ENCODE measurements at places on chromosomes 12 and 14.

- DNase-seq = no peak
Observed at GRCh38 chr12:49667325-49668090, 39.7 kb downstream of the FMNL3 start.

GRCh38 chr12:121513464-121514183, 67.2 kb downstream of the KDM2B start:
- DNase-seq = no peak

DNA sequence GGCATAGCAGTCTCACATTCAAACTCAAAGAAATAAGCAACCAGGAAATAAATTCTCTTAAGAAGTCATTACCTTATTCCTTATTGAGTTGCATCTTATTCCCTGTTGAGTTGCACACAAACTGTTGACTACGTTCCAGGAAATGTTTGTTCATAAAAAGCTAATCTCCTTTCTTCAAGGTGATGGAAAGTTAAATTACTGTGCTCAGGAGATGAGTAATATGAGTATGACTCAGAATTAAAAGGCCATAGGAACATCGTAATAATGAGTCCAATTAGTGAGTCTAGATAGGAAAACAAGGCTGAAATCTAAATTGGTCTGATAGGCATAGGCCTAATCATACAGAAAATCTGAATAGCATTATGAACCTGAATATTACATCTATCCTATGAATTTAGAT, 203.1 kb downstream of the SLC2A13 start:
- no peak for DNase-seq

GRCh38 chr14:24172261-24172860, 481 bp downstream of the REC8 start:
- no peak for DNase-seq

DNA sequence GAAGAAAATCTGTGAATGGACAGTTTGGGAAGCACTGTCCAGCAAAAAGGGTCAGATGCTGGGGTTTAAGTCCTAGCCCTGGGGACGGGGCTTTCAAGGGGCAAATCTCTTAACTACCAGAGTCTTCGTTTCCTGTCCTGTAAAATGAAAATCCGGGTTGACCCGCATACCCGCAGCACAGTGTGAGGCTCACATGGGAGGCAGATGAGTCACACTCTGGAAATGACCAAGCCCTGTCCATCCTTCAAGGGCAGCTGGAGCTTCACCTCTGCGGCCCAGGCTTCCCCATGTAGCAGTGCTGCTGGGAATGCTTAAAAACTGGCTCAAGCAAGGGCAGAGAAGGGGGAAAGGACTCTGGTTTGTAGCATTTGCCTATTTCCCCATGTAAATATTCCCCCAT, 19.0 kb downstream of the FAM181A start:
- no peak for DNase-seq

DNA sequence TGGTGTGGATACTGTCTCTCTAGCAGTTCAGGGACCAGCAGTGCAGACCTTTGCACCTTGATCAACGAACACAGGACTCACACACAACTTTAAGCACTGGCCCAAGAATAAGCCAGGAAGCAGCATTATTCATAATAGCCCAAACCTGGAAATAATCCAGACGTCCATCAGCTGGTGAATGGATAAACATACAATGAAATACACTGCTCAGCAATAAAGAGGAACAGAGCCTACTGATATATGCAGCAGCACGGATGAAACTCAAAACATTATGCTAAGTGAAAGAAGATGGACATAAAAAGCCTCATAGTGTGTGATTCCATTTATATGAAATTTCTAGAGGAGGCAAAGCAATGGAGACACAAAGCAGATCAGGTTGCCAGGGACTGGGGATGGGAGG, 303.9 kb upstream of the FKBP4 start:
- no peak for DNase-seq

- DNase-seq = no peak
Observed at GRCh38 chr12:58074259-58074658, 132.9 kb downstream of the ATP23 start.

- no peak for DNase-seq
Observed at GRCh38 chr12:25307818-25308217, 57.1 kb upstream of the KRAS start.

DNA sequence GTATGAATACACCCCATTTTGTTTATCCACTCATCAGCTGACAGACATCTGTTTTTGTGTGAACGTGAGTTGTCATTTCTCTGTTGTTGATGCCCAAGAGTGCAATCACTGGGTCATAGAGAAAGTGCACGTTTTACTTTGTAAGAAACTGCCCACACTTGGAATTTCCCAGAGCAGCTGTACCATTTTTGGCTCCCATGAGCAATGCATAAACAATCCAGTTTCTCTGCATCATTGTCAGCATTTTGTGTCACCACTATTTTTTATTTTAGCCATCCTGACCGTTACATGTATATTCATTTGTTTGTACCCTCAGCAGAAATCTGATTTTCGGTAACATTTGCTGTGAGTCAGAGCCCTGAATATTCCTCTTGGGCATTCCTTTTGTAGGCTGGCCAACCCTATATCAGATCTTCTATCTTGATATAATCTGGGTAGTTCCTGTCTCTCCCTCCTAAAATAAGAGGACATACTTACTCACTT, 62.7 kb downstream of the RBM19 start:
- DNase-seq = no peak

GRCh38 chr12:40204337-40204736, 20.5 kb upstream of the LRRK2 start:
- DNase-seq = no peak

DNA sequence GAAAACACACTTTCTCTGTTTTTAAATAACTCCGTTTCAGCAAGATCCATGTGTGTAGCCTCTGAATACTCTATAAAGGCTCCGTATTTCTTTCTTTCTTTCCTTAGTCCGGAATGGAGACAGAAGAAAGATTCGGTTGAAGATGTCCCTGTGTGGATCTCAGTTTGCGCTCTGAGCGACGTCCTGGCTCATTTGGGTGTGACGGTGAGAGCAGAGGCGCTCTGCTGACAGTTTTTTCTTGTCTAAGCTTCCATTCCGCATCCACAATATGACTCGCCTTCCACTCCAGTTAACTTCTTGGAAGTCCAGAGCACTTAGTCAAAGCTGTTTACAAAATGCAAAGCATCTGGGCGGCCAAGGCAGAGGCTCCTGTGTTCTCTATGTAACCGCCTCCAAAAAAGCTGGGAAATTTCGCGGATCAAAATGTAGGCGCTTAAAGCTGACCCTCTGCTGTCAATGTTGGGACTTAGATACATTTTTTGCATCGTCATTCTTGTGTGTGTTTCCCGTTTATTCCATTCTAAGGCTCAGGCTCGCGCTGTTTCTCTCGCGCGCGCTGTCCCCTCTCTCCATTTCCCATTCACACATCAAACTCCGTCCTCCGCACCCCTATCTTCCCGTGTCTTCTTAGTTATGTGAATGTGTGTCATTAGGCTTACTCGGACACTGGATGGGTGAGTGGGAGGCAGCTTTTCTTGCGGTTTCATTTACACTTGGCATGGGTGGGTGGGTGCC, 880 bp upstream of the FLRT2 start:
- no peak for DNase-seq

GRCh38 chr14:54815016-54815415, 87.6 kb downstream of the GCH1 start:
- no peak for DNase-seq

DNA sequence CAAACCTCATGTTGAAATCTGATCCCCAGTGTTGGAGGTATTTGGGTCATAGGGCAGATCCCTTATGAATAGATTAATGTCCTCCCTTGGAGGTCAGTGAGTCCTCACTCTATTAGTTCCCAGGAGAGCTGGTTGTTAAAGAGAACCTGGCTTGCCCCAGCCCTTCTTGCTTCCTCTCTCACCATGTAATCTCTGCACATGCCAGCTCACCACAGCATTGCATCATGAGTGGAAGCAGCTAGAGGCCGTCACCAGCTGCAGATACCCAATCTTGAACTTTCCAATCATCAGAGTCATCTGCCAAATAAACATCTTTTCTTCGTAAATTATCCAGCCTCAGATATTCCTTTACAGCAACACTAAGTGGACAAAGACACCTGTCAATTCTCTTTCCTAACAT, 161.8 kb upstream of the IGF1 start:
- DNase-seq = no peak

GRCh38 chr12:96431067-96431466, 30.8 kb upstream of the CDK17 start:
- DNase-seq = no peak

GRCh38 chr12:24118668-24119067, 169.2 kb upstream of the SOX5 start:
- no peak for DNase-seq

DNA sequence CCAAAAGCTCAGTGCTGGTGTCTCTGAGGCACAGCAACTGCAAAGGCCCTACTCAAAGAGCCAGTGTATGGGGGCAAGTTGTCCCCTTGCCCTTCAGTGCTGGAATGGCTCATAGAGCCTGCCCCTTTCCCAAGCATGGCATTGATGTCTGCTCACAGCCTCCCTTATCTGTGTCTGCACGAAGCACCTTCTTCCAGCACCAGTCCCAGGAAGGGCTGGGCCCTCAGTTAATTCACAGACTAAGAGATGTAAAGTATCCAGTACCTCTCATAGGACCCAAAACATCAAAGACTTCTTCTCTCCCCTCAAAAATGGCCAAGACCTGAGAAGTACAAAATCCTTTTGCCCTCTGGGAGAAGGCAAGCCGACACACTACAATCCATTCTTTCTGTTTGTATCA, 1.6 kb upstream of the CMAS start:
- no peak for DNase-seq

GRCh38 chr12:12379831-12380730, 23.2 kb downstream of the BORCS5 start:
- no peak for DNase-seq

DNA sequence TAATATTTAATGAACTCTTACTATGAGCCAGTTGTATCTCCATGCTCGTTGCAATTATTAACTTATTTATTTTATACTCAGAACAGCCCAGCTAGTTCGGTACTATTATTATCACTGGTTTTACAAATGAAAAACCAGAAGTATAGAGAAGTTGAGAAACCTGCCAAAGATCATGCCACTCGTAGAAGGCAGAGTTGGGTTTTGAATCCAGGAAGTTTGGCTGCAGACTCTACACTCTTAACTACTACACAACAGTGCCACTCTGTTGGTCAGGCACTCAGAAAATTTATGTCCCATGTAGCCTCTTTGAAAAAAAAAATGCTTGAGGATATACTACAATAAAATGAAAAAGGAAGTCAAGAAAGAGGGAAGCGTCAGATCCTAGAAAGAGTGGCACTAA, 71.5 kb upstream of the ARID2 start:
- no peak for DNase-seq

DNA sequence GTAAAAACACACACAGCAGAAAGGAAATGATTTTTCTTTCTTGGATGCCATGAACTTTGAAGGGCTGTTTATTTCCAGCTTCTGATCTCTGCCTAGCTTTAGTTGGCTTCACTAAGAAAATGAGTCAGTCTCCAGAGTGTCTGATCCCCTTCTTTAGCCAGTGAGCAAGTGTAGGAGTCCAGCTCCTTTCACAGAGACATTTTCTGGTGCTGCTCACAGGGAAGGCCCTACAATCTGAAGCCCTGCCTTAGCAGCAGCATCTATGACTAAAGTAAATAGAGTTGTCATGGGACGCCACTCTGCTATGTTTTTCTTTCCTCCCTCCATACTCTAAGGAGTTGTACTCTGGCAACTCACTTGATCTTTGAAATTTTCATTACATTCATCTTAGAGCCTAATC, 103.5 kb downstream of the RPAP3 start:
- DNase-seq = no peak

GRCh38 chr14:95597784-95598211, 62.9 kb downstream of the GLRX5 start:
- DNase-seq = peak; percentile 43

GRCh38 chr14:89139404-89140247, 277.4 kb downstream of the FOXN3 start:
- no peak for DNase-seq

DNA sequence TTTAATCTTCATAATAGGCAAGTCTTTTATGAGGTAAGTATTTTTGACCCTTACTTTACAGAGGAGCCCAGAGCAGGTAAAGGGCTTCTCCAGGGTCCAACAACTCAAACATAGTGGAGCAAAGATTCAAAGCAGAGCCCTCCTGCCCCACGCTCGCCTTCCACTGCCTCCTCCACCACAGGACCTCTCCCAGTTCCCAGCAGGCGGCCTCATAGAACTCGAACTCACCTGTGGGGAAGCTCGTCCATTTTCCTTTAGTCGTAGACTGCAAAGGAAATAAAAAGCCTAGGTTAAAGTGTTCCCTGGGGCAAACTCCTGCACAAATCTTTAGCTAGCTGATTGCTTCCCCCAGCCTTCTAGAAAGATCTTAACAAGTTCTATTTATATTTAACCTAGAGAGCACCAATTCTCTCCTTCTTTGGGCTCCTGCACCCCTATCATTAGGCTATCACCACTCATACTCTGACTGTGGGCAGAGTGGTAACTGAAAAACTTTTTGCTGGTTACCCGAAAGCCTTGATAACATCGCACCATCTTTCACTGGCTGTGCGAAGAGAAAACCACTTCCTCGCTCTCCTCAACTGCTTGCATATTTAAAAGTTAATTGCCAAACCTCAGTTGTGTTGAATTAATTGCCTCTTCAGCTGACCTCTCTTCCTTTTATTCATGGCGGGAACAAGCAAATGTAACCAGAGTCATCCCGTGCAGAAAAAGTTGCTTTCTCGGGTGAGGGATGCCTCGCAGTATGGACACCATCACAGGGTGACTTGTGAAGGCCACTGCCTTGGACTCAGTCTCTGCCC, 299.6 kb downstream of the DPF3 start:
- no peak for DNase-seq

DNA sequence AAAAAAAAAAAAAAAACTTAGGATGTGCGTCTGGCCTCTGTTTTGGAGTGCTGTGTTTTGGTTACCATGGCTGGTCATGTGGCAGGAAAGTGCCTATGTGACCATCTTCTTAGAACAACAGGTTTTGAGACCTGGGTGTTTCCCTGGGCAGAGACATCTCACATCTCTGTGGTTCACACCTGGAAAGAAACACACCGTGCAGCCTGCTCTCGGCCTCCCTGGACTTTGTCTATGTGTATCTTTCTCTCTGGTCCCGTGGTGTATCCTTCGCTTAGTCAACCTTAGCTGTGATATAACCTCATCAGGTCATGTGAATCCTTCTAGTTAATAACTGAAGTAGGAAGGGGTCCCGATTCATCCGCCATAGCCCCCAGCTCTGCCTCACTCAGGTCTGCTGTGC, 22.6 kb downstream of the ACADS start:
- DNase-seq = no peak

DNA sequence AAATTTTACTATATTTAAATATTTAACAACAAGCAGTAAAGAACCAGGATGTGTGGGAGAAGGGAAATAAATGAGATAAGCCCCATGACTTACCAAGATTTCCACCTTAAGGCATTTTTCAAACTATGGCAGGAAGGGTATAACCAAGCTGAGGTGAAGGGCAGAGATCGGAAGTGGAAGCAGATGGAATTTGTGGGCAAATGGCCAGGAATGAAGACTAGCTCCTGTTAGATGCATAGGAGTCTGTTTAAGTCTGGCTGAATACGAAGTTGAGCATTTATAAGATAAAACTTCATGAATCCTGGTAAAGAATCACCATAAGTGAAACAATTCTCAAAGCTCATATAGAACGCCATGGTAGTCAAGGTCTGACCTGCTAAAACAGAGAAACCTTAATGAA, 163.5 kb downstream of the DIO2 start:
- no peak for DNase-seq

Measured in NCI-H1417 treated with DMSO at 0.1 percent for 48 hours (cell line).